WERI-Rb-1 (cell line): ENCODE measurements at places on chromosomes 7 and 10.

DNA sequence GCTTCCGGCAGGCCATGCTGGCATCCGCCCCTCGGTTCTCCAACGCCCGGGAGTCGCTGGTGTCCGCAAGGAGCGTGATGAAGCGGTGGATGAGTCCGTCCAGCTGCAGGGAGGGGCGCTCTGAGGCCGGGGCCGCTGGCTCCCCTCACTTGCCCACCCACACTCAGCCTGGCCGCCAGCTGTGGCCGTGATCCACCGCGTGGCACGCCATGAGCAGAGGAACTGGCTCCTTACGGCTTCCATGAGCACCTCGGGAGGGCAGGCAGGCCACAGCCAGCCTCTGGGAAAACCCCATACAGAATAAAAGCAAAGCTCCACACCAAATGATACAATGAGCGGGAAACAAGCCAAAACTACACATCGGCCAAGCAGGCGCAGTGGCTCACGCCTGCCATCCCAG is 15.5 kb upstream of the MICALL2 start:
- no peak for DNase-seq

DNA sequence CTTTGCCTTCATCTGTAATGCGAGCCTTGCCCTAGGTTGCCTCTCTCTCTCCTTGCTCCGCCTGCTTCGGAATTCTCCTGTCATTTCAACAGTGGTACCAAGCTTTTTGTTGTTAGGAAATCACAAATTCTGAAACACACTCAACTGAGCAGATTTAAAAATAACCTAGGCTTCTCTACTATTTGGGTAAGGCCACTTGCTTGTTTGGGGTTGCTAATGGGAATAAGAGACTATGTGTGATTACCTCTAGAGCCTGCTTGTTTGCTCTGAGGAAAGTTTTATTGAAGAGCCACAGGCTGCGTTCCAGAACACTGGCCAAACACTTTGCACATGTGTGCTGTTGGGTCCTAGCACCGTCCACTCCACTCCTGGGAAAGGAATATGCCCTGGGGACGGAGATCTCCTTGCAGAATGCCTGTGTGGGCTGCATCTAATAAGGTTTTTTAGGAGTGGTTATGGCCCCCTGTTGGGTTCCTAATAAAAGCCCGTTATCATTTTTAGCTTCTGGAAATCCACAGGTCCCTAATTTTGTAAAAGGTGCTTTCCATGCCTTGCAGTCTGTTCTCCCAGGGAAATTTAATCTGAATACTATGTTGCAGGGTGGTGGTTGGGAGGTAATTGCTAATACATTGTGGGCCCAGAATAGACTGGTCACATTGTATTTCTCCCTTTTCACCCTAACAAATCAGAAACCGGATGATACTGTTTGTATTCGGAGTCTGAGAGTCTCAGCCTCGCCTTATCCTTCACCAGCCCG is 68.7 kb upstream of the KLF6 start:
- DNase-seq, result no peak

GRCh38 chr10:123294886-123295285 is 140.7 kb downstream of the BUB3 start:
- no peak for DNase-seq

DNA sequence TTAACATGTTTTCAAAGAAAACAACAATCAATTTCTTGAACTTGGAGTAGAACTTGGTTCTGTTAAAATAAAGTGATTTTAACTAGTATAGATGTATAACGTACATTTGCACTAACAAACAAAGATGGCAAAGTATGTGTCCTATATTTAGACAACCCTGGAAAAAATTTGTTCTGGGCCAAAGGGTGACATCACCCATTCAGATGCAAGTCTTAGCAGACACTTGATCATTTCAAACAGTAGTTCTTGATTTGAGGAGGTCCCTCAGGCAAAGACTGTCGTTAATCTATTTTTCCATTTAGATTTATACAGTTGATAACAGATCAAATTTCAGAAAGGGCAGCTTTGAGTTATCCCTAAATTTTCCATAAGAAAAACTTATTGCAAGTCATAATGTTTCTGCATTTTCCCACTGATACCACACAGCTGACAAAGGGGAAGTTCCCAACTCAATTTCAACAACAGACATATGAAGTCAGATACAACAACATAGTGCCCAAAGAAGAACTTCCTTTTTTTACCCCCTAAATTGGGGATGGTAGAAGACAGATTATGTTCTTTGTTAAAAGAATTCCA is 5.2 kb downstream of the NMT2 start:
- DNase-seq, result no peak

DNA sequence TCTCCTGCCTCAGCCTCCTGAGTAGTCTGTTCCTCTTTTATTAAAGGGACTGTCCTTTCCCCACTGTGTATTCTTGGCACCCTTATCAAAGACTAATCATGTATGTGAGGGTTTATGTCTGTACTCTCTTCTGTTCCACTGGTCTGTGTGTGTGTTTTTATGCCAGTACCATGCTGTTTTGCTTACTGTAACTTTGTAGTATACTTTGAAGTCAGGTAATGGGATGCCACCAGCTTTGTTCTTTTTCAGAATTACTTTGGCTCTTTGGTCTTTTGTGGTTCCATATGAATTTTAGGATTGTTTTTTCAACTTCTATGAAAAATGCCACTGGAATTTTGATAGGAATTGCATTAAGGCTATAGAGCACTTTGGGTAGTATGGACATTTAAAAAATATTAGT is 14.1 kb upstream of the AMZ1 start:
- DNase-seq, result no peak

GRCh38 chr7:77393261-77393660 is 22.9 kb downstream of the GSAP start:
- DNase-seq, result no peak

DNA sequence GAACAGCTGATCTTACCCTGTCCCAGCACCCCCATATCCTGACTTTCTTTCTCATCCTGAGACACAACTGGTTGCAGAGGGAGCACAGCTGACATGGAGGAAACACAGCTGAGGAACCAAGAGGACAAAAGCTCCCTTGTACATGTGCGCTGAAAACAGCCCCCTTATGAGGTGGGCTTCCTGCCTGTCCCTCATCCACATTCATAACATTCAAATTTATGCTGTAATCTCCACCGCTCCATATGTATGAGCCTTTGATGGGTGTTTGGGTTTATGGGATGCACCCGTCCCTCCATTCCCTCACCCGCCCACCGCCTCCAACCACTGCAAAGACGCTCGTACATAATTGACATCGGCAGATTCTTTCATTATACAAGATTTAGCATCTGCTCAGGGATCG is 49.6 kb upstream of the BTRC start:
- no peak for DNase-seq

DNA sequence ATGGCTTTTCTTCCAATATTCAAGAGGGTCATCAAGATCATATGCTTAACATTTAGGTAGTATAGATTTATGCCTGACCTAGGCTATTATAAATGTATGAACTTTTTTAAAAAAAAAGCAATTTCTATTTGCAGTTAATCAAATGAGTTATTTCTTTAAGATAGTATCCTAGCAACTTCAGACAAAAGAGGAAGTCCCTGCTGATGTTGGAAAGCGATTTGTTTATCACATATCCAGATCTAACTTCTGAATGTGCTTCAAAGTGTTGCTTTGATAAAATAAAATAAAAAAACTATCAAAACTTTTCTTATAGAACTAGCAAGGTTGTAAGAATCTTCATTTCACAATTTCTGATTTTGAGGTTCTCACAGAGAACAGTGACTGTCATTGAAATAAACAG is 401.9 kb upstream of the PHF14 start:
- no peak for DNase-seq

DNA sequence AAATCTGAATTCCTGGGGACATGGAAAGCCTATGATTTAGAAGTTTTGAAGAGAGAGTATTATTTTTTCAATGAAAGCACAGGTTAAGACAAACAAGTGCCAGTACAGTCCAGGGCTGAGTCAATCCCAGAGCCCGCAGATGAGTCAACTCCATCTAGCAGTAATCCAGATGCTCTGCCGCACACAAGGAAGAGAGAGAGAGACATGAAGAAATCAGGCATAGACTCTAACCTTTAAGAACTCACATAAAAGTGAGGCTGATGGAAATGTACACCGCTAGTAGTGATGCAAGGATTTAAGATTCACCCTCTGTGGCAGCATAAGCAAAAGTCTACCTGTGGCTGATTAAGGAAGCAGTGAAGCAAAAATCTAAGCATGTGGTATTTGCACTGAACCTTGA is 651.5 kb downstream of the TNS3 start:
- DNase-seq, result no peak

GRCh38 chr10:8628351-8628750 is 573.9 kb downstream of the GATA3 start:
- DNase-seq, result no peak
